ENCODE measurements at places on chromosomes 6 and 20.

DNA sequence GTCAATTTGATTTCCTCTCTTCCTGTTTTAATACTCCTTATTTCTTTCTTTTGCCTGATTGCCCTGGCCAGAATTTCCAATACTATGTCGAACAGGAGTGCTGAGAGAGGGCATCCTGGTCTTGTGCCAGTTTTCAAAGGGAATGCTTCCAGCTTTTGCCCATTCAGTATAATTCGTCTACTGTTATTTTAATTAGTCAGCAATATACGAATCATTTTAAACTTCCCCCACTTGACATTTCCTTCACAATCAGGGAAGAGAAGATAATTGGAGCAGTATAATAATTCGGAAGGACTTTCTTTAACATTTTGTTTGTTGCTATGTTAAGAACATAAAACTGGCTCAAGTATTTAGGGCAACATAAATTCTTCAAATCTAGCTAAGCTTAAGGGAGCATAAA is 860.3 kb upstream of the SLC35B3 start:
- DNase-seq, result no peak

DNA sequence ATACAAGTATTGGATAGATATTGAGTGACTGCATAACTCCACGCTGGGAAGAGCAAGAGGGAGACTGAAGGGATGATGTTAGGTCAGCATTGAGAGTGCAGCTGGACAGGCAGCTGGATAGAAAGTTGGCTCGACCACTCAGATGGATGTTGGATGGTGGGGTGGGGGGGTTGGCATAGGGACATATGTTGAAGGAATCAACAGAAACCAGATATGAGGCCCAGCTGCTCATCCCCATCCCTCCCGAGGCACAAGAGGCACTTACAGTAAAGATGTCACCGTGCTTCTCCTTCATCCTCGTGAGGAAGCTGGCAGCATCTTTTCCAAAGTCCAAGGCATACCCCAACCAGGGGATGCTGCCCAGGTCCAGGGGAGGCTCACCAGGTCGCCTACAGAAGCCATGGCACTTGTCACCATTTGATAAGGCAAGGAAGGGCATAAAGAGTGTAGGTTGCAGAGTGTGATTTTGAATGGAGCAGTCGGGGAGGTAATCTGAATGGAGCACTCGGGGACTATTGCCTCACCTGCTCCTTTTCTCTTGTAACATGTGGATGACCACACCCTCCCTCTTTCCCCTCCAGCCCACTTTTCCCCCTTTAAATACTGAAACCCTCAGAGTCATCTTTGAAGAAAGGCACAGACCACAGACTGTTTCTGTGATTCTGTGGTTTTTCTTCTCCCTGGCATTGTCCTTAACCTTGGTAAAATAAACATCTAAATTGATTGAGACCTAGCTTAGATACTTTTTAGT is 18.0 kb downstream of the PTGIS start:
- no peak for DNase-seq

GRCh38 chr6:53266553-53267090 is 82.1 kb downstream of the ELOVL5 start:
- no peak for DNase-seq

- DNase-seq, result peak; percentile 35
Measured at GRCh38 chr6:34795836-34796425, 4.0 kb downstream of the BLTP3A start.

- DNase-seq, result no peak
Measured at GRCh38 chr6:77879527-77879926, 226.7 kb downstream of the MEI4 start.

GRCh38 chr6:160221918-160222317 is 36.7 kb downstream of the SLC22A2 start:
- no peak for DNase-seq

- DNase-seq, result no peak
Measured at GRCh38 chr6:92150553-92150952, 1268.8 kb downstream of the EPHA7 start.

DNA sequence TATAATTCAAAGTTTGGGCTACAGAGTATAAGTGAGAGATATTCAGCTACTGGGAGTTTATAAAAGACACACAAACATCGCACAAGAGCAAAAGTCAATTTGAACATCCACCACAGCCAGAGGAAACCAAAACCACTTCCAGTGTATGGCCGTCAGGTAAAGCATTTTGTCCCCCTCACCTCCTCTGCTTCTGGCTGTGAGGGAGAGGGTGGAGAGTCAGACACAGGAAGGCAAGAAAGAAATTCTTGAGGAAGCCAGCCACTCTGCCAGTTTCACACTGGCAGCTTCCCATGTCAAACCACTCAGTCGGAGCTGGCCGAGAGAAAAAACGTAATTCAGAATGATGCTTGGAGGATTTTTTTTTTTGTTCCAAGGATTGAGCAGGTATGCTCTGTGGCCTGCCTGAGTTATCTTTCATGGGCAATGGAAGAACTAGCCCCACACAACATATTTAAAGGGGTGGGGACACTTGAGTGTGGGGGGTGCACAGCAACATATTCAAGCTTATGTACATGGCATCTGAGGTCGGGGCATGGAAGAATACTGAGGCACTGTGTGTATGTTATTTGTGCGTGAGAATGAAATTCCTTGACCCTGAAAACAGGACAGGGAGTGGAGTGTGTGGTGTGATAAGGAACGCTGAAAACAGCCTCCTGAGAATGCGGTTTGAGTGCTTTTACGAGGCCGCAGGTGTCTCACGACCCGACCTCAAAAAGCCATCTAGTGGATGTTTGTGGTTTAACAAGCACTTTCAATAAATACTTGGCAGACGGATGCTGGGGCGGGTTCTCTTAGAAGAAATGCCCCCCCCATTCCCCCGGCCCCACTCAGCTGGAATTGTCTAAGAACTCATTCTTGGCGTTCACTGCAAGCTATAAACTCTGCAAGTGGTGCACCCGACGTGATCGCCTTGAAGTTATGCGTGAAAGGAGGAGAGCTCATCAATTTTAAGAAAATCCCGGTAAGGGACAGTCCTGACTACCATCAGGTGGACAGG is 27.5 kb upstream of the ZBTB22 start:
- peak; percentile 84 for DNase-seq

DNA sequence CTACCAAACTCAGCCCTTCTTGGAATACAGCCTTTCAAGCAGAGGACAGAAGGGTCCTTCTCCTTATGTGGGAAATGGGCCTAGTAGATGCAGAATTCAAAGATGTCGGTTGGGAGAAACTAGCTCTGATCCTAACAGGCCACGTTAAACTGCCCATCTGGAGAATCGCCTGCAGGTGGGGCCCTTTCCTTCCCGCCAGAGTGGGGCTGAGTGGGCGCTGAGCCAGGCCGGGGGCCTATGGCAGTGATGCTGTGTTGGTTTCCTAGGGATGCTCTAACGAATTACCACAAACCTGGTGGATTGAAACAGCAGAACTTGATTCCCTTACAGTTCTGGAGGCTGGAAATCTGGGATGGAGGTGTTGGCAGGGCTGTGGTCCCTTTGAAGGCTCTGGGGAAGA is 9.1 kb downstream of the MAPK13 start:
- DNase-seq, result peak; percentile 17

- no peak for DNase-seq
Measured at GRCh38 chr6:7471171-7471570, 70.3 kb upstream of the DSP start.

GRCh38 chr6:12379181-12379580 is 89.0 kb downstream of the EDN1 start:
- DNase-seq, result no peak

DNA sequence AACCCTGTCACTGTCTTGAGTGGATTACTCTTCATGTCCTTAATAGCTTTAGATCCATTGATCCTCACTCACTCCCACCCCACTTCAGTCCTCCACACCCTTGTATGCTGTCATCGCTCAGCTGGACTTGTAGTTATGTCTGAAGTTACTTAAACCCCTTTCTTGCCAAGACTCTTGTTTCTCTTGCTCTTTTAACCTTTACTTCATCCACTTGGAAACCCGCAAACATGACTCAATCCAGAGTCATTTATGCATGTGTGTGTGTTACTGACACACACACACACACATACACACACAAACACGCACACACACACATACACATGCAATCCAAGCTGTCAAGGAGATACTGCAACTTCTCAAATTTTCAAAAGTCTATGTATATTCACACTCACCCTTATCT is 341.8 kb downstream of the SYNE1 start:
- peak; percentile 92 for DNase-seq

DNA sequence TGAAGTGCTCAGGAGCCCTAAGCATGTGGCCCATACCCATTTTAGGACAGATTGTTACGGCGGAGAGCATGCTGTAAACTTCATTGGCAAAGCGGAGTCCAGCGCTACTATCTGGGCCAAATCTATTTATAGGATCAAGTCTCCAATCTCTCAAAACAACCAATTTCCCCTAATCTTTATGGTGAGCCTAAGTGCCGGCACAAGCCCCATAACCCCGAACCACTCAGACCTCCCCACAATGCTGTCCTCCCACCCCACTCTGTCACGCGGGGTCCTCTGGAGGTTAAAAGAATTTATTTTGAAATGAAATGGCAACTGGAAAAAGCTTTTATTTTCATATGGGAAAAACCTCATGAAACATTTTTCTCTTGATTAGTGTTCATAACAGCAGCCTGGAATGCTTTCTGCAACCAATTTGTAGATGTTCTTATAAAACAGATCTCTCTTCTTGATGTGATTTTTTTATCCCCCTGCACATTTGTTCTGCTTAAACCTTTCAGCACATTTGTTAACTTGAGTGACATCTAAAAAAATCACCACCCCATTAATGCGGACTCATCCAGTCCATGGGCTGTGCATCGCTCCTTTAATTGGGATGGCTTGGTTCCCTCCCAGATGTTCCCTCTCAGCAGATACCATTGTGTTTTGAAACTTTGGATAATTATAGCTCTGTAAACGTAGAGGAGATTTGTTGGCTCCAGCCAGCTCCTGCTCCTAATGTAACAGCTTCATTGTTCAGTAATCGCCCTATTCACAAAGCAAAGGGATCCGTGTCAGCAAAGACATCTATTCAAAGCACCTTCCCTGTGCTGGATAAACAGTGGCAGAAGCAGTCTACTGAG is 323.6 kb downstream of the CD83 start:
- DNase-seq, result peak; percentile 65

- no peak for DNase-seq
Measured at GRCh38 chr6:37535428-37535758, 35.7 kb upstream of the CCDC167 start.

GRCh38 chr6:9186148-9186547 is 750.8 kb upstream of the SLC35B3 start:
- no peak for DNase-seq

GRCh38 chr6:164882236-164882635 is 427.2 kb downstream of the C6orf118 start:
- no peak for DNase-seq

Measured in cardiac fibroblast (primary cell).